ENCODE measurements at places on chromosomes 6 and 20.

DNA sequence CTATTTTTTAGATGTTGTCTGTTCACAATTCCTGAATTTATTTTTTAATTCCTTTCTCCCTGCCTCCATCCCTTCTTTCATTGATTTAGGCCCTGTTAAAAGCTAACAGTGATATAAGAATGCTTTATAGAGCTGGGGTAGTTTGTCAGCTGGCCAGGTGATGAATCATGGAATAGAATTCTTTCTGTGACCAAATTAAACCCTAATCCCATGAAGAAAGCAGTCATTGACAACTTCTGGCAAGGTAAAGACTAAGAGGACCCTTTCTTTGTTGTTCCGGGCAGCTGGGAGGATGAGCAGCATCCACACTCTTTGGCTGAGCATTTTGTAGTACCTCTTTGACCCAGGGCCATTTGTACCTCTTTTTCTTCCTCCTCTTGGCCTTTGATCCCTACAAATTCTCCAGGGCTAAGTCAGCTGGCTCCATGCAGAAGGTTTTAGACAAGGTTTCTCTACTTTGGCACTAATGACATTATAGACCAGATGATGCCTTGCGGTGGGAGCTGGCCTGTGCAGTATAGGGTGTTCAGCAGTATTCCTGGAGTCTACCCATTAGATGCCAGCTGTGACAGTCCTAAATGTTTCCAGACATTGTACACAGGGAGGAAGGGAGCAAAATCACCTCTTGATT is 102.9 kb downstream of the SLX4IP start:
- DNase-seq = peak; percentile 29

GRCh38 chr20:32922466-32922865 is 63.7 kb downstream of the EFCAB8 start:
- DNase-seq = no peak

DNA sequence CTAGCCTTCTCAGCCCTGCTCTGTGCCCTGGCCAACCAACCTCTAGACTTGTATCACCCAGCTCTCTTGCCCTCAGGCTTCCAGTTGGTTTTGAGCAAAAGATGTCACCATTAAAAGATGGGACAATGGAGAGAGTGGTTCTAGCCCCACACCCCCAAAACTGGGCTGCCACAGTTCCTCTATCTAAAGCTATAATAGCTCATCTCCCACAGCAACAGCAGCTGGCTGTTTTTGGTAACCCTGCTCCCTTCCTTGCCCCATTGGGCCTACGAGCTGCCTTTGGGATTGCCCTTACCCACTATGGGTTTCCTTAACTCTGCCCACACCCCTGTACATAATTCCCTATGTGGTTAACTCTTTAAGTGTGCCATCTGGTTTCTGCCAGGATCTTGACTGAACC is 7.6 kb upstream of the SRSF3 start:
- no peak for DNase-seq

DNA sequence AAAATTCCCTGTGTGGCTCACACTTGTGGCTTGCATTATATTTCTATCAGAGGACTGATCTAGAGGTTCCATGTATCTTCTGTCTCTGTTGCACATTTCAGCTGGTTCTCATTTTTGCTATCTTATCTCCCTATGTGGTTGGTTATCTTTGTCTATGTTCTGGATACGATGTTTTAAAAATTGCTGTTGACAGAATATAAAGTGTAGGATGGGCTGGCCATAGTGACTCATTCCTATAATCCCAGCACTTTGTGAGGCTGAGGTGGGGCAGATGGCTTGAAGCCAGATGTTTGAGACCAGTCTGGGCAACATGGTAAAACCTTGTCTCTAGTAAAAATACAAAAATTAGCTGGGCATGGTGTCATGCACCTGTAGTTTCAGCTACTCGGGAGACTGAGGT is 9.9 kb upstream of the ULBP3 start:
- peak; percentile 83 for DNase-seq

DNA sequence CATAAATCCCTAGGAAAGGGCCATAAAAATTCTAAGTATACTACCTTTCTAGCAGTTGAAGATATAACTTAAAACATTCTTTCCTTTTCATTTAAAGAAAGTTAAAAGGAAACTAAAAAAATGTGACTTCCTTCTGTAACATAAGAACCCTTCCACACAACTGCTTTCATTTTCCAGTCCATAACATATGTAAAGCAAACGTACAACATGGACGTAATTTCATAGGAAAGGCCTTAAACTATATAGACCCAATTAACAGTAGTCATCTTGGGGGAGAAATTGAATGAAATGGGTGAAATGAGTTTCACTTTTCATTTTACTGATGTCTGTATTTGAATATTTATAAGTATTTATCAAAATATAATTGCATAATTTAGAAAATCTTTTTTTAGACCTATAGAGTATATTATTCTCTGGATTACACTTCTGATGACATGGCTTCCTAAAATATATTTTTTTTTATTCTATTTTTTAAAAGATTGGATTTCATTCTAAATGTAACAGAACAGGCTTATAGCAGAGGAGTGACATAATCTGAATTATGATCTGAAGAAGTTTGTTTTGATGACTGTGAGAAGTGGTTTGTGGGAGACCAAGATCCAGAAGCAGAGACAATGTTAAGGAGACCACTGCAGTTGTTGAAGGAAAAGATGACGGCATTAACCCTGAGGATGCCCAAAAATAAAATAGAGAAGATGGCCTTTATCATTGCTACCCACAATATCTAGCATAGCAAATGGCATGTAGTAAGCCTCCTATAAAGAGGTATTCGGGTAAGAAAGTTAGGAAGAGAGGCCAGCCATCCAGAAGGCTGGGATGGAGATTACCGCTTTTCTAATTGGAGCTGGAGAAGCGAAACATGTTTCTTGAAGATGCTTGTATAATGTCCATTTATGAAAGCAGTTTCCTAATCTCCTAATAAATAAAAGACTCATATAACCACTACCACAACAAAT is 260.4 kb downstream of the PTPRK start:
- DNase-seq = no peak

GRCh38 chr20:63084563-63084927 is 77.8 kb upstream of the BHLHE23 start:
- no peak for DNase-seq

- DNase-seq = peak; percentile 52
Measured at GRCh38 chr6:105179244-105180065, at the start of gene POPDC3. Gene POPDC3 (minus strand): TSS chr6:105180014. CDS start chr6:105161909, 18,105 bp downstream.

DNA sequence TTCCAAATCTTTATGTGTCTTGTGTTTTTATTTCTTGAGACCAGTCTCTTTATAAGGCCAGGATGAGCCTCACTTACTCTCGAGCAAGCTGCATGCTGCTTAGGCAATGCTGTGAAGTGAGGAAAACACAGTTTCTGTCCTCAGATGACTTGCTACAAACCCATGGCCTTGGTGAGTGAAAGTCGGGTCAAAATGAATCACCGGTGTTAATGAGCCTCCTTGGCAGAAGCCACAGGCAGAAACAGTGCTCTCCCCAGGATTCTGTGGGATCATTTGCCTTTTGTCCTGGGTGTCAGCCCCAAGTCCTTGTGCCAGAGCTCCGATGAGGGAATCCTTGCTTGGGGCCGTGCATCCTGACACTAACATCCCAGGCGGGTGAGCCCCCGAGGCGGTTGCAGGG is 482.5 kb downstream of the QKI start:
- no peak for DNase-seq

DNA sequence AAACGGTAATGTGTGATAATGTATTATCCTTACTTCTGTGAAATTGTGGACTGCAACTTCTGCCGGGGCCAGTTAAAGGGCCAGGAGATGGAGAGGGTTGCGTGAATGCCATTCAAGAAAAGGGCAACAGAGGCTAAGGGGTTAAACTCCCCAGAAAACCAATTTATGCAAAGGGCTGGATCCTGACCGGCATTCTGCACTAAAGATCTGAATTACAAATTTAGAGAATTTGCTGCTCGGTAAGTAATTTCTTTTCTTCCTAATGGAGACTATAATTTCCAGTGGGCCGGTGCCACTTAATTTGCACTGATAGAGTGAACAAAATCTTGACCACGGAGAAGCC is 130.1 kb downstream of the BCAS1 start:
- DNase-seq = no peak

DNA sequence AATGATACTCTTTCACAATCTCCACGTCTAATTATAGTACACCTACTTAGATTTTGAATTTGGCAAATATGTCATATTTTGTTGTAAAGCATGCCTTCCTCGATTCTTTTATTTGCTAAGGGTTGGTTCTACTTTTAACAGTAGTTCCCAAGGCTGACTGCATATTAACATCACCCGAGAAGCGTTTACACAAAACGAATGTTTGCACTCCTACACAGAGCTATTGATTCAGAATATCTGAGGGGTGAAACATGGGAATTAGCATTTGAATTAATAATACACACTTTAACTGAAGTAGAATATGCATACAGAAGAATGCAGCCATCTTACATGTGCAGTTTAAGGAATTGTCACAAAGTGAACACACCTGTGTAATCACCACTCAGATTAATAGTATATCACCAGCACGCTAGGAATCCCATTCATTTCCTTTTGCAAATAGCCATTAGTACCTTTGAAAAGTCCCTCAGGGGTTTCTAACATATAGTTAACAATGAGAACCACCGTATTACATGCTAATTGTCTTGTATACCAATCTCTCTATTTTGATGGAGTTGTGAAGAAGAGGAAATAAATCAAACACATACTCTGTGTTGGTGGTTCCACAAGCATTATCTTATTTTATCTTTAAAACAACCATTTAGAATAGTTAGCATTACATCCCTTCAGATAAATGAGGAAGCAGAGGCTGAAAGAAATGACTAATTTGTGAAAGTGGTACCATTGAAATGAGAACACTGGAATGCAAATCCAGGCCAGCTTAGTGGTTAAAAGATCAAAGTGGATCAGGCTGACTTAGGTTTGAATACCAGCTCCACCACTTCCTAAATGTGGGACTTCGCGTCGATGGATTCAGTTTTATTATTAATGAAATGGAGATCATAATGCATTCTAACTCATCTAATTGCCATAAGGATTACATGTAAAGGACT is 317.6 kb downstream of the HDGFL1 start:
- DNase-seq = peak; percentile 87

GRCh38 chr6:130500693-130501092 is 134.9 kb downstream of the TMEM200A start:
- peak; percentile 6 for DNase-seq

- DNase-seq = no peak
Measured at GRCh38 chr6:128323011-128323410, 197.4 kb downstream of the PTPRK start.

DNA sequence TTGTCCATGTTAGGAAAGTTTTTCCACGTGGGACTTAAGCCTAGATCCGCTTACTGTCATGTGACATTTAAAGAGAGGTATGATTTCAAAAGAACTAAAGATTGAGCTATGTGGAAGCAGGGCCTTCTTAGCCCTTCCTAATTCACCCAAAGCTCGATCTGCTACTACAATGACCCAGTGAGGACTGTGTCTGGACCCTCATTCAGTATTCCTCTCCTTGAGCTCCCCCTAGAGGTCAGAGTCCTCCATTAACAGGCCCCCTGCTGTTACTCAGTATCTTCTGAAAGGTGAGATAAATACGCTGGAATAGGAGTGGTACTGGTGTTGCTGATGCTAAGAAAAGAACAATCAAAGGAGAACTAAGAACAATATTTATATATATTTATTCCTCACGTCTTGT is 414.0 kb downstream of the GJA1 start:
- DNase-seq = peak; percentile 71

- DNase-seq = peak; percentile 68
Measured at GRCh38 chr6:108619431-108620197, 58.9 kb downstream of the FOXO3 start.

GRCh38 chr6:6678185-6678671 is 89.7 kb downstream of the LY86 start:
- DNase-seq = peak; percentile 84

GRCh38 chr6:191487-192312 is 100.6 kb upstream of the DUSP22 start:
- no peak for DNase-seq

GRCh38 chr20:4820806-4821518 is 99.3 kb downstream of the PRND start:
- peak; percentile 53 for DNase-seq

- no peak for DNase-seq
Measured at GRCh38 chr20:46356195-46357029, 48.1 kb upstream of the CDH22 start.

DNA sequence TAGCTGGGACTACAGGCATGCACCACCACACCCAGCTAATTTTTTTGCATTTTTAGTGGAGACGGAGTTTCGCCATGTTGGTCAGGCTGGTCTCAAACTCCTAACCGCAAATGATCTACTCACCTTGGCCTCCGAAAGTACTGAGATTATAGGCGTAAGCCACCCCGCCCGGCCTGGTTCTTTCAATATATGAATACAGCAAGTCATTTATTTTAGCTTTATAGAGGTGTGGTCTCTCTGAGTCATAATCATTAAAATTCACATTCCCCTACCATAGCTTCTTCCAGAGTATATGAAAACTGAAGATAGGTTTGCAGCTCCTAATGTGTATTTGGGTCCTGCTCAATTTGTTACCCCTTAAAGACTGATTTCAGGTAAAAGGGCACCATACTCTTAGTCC is 88.5 kb upstream of the FAM8A1 start:
- no peak for DNase-seq

DNA sequence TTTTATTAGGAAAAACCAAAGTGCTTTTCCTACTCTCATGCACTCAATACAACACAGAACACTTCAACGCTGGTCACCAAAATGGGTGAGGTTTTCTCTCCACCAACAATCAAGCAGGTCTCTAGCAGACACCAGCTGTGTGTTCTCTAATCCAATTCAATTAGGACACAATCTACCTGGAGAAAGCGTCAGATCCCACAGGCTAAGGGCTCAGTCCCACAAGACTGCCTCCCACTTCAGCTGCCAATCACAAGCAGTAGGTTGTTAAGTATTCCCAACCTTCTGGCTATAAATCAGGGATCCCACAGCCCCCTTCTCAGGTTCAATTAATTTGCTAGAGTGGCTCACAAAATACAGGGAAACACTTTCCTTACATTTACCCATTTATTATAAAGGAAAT is 47.7 kb downstream of the STMND1 start:
- no peak for DNase-seq

DNA sequence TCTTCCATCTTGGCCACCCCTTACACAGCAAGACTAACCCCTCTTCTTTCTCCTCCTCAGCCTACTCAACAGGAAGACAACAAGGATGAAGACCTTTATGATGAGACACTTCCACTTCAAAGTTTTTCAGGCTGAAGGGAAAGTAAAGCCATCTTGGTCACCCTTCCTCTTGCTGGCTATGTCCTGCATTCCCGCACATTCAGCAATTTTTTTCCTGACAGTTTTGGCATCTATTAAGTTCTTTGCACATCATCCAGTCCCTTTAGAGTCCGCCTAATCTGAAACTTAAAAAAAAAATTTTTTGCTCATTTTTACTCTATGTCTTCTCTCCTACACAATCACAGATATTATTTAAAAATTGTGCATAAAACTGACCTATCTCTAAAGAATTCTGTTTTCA is 493.4 kb downstream of the LMBRD1 start:
- DNase-seq = no peak
